ENCODE measurements at places on chromosomes 5 and 9.

DNA sequence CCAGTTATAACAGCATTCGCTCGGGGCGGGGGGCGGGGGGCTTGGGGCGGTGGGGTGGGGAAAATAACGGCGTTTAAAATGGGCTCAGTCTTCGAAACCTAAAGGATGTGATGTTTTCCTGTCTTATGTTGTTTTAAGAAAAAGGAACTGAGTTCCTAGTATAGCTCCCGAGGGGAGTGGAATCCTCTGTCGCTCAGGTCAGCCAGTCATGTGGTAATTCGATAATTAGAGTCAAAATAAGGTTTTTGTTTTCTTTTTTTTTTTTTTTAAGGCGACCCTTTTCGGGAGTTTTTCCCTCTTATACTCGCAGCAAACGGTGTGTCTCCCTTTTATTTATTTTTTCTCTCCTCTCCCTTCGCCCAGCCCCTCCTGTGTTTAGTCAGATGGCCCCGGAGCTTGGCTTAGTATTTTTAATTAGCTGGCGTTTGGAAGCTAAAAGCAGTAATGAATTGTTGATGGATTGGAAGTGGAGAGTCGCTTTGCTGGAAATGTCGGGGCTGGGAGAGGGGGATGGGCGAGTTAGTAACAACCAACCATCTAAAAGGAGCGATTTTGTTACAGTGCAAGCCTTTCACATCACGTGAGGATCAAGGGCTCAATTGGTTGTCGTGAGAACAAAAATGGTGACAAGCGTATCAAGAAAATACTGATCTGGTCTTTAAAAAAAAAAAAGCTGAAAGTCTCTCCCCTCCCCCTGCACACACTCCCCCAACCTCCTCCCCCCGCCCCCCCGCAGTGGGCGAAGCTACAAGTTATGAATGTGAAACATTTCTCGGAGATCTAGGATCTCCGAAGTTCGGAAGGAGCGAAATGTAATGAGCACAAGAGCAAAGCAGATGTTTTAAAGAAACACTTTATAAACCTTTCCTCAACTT is 714 bp upstream of the ZNF608 start:
- peak; percentile 86 for DNase-seq

GRCh38 chr5:109409844-109410388 is at the start of gene PJA2:
TSS of gene PJA2 (minus strand) at chr5:109409974. CDS start at chr5:109383433, 26,541 bp downstream.
- DNase-seq, result peak; percentile 99

- no peak for DNase-seq
Observed at GRCh38 chr5:5419291-5420210, 2.9 kb upstream of the ICE1 start.

DNA sequence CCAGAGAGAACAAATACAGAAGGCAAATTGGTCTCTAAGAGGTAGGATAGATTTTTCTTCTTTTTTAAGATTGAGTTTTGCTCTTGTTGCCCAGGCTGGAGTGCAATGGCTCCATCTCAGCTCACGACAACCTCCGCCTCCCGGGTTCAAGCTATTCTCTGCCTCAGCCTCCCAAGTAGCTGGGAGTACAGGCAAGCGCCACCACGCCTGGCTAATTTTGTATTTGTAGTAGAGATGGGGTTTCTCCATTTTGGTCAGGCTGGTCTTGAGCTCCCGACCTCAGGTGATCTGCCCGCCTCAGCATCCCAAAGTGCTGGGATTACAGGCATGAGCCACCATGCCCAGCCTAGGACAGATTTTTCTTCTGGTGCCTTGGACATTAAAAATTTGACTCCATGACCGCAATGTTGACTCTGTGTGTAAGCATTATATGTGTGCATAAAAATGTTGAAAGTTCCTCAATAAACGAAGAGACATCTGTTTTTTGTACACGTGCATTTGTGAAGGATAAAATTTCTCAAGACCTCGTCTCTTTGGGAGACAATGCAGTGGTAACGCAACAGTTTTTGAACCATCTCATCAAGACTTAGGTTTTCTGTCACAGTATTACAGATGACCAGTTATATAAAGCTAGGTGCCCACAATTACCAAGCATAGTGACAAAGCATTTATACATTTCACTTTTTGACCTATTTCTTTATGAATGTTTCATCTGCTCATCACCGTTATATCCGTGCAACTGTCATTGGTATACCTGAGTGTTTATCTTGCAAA is 17.4 kb downstream of the VCP start:
- no peak for DNase-seq

DNA sequence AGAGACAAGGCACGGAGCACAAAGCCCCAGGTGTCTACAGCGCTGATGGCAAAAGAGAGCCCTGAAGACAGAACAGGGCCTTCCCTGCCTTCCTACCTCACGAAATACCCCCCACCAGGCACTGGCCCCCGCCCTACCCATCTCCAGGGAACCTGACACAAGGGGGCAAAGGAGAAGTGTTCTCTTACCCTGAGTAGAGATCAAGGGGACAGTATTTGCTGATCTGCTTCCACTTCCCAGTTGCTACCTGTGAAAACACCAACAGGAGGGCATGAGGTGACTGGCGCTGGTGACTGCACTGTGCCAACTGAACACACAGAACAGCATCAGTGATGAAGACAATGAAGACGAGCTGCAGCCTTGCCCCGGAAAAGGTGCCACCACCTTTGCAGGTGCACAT is 27.4 kb downstream of the IPPK start:
- DNase-seq, result peak; percentile 43

DNA sequence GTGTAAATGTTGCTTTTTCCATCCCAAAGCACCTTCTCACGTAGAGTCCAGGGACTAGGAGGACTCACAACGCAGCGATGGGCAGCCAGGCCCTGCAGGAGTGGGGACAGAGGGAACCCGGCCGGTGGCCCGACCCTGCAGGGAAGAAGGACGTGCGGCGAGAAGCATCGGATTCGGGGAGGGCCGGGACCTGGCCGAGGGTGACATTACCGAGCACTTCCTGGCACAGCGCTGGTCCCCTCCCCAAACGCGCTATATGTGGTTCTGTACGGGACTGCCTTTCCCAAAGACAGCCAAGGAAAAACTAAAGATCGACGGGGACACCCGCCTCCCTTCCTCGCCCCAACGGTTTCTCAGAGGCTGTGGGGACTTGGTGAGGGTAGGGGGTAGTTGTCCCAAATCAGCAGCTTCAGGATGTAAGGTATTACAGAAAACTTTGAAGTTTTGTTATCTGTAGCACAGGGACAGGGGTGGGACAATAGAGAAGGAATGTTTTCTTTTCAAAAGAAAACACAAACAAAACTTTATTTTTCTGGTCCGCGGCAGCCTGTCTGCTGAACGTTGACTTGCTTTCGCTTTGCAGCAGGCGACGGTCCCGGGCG is 887 bp upstream of the MAP3K1 start:
- DNase-seq, result peak; percentile 90

DNA sequence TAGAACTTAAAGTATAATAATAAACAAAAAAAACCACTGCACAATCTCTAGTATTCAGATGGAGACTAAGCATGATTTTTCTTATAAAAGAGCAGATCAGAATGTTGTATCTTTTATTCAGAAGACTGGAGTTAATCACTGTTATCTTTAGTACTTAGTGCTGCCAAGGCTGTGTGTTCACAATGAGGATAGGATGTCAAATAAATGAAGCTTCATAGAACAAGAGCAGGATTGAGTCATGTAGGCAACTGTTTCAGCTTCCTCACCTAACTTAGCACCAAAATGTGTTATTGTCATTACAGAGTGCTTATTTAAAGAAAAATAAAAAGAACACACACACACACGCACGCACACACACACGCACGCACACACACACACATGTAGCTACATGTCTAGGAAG is 58.1 kb upstream of the CDKN2B start:
- DNase-seq, result no peak

DNA sequence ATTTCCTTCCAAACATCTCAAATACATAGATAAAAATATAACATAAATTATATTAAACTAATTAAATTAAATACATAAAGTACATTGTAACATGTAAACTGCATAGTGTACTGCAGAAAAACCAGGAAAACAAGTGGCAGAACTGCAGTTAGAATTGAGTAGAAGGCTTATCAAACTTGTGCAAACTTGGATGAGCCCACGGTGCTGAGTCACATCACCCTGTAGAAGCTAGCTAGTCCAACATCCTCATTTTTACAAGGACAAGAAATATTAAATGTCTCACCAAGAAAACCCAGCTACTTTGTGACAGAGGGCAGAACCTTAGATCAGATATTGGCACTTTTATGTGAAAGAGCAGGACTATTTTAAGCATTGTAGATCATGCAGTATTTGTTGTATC is 807.9 kb upstream of the NUDT12 start:
- no peak for DNase-seq

- no peak for DNase-seq
Observed at GRCh38 chr5:146082798-146083197, 22.6 kb downstream of the PLAC8L1 start.

DNA sequence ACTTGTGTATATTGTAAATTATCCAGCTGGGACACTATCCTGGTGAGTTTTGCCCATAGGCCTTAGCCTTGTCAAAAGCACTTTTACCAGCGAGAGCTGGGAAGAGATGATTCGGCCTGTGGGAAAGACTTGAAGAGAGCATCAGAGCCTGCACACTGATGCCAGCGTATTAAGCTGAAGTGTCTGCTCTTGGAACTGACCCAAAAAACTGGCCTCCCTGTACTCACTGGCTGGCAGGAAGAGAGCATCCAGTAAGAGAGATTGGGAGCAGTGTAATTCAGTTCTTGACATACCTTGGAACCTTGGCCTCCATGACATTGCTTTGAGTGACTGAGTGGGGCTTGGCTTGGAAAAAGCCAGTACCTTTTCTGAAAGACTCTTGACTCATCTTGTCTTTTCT is 73.7 kb downstream of the ZNF462 start:
- DNase-seq, result no peak

- no peak for DNase-seq
Observed at GRCh38 chr5:17252543-17252942, 35.1 kb downstream of the BASP1 start.

GRCh38 chr9:130845254-130845653 is 10.2 kb downstream of the ABL1 start:
- DNase-seq, result no peak

DNA sequence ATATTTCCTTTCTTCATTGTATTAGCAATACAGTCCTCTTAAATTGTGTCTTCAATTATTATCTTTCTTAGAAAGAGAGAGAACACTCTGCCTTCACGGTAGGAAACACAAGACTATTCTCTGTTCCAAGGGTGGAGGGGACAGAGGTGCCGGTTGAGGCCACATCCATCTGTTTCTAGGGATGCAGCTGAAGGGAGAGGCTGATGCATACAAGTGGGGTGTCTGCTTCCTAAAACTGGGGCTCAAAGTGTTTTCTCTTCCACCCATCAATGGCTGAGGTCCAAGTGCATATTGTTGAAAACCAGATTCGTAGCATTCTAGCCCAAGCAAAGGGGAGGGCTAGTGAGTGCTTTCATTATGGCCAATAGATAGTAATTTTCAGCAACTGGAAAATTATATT is 9.5 kb downstream of the IRX2 start:
- no peak for DNase-seq

DNA sequence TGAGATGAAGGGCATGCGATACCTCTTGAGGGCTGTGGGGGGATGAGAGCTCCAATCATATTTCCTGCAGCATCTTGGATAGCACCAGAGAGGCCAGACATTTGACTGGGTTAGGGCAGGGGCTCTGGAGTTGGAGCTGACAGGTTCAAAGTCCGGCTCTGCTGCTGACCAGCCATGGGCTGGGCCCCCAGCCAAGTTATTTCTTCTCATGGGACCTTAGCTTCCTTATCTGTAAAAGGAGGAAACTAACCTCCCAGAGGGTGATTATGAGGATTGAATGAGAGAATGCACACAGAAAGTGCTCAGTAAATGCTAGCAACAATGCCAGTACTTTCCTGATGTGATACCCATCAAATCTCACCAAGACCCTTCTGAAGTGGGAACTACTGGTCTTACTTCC is 65.2 kb upstream of the SLC25A51 start:
- DNase-seq, result peak; percentile 34

DNA sequence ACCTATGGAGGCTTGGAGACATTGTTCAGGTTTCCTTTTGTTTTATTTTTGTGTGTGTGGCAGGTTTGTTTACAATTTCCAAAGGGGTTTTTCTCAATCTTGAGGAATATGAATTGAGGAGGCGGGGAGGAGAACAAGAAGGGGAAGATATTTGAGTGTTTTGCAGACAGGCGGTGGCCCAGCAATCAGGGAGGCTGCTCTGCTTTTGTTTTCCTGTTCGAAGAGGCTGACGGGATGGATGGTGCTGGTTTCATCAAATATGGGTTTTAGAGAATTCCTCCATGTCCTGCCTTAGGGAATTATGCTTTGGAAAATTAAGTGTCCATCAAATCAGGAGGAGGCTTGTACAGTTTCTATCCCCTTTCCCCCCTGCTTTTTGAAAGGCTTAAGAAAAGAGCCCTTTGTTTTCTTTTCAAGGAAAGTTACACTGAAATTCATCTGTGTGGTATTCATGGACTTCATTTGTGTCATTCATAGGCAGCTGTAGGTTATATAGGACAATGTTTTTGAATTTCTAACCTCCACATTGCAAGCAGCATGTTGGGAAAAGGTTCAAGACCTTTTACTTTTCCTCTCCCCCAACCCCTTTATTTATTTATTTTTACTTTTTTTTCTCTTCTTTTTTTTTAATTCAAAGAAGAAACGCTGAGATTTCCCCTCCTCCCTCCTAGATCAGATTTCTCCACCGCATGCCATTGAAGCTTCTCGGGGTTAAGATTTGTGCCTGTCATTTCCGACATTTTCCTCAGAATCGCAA is 107.4 kb downstream of the ZNF462 start:
- DNase-seq, result no peak

DNA sequence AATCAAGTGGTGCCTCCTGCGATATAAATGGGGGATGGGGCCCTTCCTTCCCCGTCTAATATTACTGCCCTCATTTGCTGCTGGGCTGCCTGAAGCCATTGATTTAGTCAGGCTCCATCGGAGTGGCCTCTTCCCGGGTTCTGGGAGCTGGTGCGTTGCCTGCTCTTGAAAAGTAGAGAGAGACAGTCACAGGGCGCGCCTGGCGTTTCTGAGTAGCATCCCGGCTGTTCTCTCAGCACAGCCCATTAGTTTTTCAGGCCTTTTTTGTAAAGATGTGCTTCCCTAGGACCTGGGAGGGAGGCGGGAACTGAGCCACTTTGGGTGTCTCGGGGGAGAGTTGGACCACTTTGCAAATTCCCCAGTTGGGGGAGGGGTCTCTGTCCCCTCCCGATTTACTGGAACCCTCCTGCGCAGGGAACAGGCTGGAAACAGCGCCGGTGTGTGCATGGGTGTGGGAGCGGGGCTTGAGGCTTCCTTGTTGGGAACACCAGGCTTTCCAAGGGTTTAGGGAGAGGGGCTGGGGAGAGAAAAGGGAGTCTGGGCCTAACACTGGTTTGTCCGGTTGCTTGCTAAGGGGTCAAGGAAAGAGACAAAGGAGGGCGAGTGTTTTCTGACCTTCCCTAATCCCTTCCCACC is 4.7 kb downstream of the PRDM6 start:
- DNase-seq, result no peak

DNA sequence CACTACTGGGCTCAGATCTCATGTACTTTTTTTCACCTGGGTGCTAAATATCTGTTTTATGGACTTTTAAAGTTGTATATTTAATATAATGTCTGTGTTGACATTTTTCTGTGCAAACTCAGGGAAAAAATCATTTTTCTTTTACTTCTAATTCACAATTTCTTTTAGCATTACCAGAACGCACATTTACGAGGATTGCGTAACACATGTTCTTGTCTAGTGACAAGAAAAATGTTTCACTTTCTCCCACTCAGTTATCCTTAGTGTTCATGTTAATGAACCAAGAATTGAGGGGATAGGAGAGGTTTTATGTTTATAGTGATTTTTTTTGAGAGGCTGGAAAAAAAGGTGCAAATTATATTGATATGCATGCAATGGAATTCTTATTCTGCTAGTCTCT is 86.3 kb upstream of the PJA2 start:
- no peak for DNase-seq

GRCh38 chr5:36279054-36279698 is 22.5 kb downstream of the RANBP3L start:
- no peak for DNase-seq

Measured in spleen (tissue), 13 donors.